ENCODE measurements at places on chromosomes 1 and 21.

DNA sequence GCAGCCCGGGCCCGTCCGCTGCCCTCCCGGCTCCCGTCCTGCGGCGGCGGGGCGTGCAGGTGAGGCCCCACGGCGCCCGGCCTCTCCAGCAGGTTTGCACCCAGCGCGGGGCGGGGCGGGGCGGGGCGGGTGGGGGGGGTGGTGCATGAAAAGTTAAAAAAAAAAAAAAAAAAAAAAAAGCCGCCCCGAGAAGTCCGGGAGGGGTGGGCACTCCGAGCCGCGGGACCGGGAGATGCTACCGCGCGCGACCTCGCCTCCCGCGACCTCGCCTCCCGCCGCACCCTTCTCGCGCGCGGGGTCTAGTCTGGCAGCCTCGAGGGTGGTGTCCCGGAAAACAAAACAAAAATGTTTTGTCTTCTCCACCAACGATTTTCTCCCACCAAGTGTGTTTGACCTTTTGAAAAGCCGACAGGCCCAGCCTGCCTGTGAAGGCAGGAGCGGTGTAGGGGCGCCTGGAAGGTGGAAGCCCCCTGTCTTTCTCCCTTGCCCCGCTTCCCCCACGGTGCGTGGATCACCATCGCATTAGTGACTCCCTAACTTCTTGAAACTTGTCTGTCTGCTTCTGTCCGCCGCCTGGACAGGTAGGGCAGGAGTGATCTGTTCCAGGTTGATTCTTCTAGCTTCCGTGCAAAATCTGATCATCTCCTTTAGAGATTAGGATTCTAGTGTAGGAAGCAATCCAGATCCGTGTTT, 569 bp downstream of the RCAN3 start:
- no peak for DNase-seq

DNA sequence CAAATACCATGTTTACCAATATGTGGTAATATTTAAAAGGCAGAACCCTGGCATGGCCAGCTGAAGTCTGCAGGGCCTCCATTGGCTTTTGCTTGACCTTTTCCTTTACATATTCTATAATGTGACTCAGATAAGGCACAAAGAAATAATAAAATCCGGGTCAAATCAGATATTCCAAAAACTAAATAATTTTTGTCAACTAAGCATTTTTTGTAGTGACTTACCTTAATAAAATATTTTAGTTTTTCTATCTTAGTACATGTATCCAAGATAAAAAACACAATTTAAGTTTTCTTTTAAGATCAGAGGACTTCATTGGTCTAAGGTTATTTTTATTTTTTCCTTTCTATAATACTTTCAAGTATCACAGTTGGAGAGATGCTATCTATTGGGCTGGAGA, 179.4 kb upstream of the ADAMTS5 start:
- DNase-seq = no peak

- no peak for DNase-seq
Measured at GRCh38 chr21:31443736-31444521, 99.9 kb upstream of the TIAM1 start.

DNA sequence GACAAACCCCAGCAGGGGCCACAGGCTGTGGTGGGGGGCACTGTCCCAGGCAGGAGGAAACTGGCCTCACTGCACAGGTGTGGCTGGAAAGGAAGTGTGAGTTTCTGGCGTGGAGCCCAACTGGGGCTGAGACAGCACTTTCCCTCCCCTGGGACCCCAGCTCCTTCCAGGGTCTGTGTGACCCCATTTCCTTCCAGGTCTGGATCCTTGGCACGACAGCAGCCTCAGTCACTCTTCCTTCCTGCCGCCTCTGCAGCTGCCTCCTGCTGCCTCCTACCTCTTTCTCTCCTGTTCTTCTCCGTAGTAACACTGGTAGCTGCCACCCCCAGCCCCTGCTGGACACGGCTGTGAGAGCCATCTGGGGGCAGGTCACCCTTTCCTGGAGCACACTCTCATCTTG, 88.0 kb downstream of the SIK1 start:
- no peak for DNase-seq

GRCh38 chr1:229248821-229249817, 21.8 kb upstream of the RAB4A start:
- DNase-seq = no peak

GRCh38 chr1:201305815-201306214, 22.5 kb downstream of the PKP1 start:
- DNase-seq = no peak

DNA sequence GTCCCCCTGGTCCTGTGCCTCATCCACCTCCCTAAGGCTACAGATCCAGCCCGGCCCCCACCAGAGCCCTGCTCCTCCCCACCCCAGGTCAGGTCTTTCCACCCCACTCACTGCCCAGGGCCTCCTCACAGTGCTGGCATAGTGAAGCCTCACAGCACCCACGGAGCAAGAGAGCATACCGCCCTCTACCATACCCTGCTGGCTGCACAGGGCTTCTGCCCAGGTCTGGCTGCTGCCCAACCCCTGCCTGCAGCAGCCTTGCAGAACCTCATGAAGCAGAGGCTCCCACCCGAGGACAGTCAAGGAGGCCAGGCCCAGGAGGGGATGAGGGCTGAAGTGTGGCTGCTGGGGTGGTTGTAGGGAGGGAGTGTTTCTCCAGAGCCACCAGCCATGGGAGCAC, 19.7 kb upstream of the ARF1 start:
- DNase-seq = no peak

DNA sequence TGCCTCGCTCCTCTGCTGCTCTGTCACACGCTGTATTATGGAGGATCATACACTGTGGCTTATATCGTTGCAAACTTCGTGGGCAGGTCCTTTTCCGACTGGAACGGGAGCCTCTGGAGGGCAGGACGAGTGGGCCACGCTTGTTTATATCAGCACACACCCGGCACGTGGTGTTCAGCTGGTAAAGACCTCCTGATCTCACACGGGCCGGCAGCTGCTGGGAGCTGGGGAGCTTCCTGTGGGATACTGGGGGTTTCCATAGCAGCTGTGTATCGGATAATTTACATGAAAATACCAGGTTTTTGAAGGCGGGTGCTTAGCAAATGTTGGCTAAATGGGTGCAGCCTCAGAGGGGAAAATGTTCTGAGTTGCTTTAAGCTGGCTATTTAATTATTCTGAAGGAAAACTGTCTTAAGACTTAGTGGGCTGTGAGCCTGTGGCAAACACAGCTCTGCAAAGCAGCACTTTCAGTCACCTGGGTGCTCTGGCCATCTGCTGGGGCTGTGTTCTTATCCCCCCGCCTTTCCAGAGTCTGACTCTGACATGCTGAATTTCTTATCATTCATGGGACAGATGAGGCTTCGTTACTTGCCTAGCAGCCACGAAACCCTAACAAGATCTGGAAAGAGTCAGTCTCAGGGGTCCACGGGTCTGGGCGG, 103.6 kb upstream of the GCLM start:
- no peak for DNase-seq
